ENCODE measurements at places on chromosomes 3 and 15.

DNA sequence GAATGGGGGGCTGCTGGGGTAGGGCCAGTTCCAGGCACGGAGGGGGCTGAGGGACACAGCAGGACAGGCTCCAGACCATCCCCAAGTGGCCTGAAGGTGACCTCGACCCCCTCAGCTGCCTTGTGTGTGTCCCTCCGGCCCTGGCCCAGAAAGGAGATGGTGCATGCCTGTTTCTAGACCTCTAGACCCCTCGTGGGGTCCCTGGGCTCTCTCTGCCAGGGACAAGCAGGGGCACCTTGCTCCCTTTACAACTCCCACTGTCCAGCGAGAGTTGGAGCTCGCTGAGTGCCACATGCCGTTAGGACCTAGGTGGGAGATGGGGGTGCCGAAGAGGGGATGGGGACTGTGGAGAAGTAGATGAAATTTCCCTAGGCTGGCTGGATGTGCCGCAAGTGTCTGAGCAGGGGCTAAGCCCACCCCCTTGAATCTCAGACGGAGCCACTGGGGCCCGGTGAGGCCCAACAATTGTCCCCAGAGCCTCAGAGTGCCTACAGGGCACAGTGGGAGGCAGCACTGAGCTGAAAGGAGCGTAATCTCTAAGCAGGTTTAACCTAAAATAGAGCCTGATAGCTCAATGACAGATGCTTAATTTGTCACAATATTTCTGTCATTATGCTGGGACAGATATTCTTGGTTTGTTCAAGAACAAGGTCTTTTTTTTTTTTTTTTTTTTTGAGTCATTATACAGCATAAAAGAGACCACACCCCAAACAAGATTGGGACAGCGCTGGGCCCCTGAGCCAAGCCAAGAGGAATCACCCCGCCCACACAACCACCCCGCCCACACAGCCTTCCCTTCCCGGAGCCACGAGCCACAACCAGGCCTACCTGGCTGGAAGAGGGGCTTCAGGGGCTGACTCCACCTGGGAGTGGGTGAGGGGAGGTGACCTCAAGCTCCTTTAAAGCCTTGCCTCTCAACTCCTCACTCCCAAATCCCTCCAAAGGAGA lies 23.6 kb upstream of the KLF13 start:
- no peak overlapping the region for H3K27ac ChIP-seq
- H3K27me3 ChIP-seq, result no peaks in the 10 kb centered on the region
- no peaks in the 10 kb centered on the region for H3K4me1 ChIP-seq
- peak; percentile 72 for DNase-seq

DNA sequence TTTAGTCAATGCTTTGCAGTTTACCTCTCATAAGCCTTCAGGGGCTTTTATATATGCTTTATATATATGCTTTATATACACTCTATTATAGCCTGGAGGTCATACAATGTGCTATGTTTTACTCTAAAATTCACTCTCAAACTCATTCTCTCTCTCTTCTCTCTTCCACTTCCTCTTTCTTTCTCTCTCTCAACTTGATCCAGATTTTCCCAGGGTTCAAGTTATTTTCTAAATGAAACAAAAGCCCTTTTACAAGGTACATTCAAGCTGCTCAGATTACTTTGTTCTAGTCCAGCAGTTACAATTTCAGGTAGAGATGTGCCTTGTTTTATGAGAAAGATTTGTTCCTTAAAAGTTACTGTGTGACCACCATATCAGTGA lies 79.6 kb upstream of the ACP3 start:
- no peaks in the 10 kb centered on the region for H3K36me3 ChIP-seq
- H3K4me1 ChIP-seq, result no peaks in the 10 kb centered on the region

DNA sequence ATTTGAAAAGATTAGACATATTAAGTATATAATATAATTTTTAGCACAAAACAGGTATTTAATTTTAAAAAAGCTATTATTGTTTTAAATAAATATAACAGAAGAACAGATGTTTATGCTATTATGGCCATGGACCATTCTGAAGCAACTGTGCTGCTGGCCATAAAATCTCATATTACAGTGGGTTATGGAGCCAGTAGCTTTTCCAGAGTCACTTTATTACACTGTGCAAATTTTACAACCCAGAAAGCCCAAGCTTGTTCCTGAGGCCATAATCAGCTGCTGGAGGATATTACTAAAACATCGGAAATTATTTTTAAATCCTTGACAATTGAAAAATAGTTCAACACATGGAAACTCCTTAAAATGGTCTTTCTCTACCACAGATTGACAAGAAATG lies 557.3 kb upstream of the KCNMB2 start:
- H3K27ac ChIP-seq, result no peak overlapping the region
- no peak for DNase-seq
- no peak overlapping the region for H3K4me3 ChIP-seq
- no peaks in the 10 kb centered on the region for H3K4me1 ChIP-seq

- H3K36me3 ChIP-seq, result peaks cover 48% of the 10 kb centered on the region
- H3K4me3 ChIP-seq, result no peak overlapping the region
- peaks cover 22% of the 10 kb centered on the region for H3K4me1 ChIP-seq
- H3K27ac ChIP-seq, result no peak overlapping the region
Measured at GRCh38 chr15:101273534-101273933, 3.8 kb downstream of the SELENOS start.

- H3K27ac ChIP-seq, result no peak overlapping the region
- no peaks in the 10 kb centered on the region for H3K27me3 ChIP-seq
- no peaks in the 10 kb centered on the region for H3K4me1 ChIP-seq
- DNase-seq, result no peak
- no peak overlapping the region for H3K4me3 ChIP-seq
Measured at GRCh38 chr3:172581757-172582166, 58.5 kb upstream of the TNFSF10 start.
